ENCODE measurements at places on chromosomes 5 and 9.

GRCh38 chr5:61277781-61278180 lies 54.3 kb upstream of the ZSWIM6 start:
- no peak for DNase-seq

DNA sequence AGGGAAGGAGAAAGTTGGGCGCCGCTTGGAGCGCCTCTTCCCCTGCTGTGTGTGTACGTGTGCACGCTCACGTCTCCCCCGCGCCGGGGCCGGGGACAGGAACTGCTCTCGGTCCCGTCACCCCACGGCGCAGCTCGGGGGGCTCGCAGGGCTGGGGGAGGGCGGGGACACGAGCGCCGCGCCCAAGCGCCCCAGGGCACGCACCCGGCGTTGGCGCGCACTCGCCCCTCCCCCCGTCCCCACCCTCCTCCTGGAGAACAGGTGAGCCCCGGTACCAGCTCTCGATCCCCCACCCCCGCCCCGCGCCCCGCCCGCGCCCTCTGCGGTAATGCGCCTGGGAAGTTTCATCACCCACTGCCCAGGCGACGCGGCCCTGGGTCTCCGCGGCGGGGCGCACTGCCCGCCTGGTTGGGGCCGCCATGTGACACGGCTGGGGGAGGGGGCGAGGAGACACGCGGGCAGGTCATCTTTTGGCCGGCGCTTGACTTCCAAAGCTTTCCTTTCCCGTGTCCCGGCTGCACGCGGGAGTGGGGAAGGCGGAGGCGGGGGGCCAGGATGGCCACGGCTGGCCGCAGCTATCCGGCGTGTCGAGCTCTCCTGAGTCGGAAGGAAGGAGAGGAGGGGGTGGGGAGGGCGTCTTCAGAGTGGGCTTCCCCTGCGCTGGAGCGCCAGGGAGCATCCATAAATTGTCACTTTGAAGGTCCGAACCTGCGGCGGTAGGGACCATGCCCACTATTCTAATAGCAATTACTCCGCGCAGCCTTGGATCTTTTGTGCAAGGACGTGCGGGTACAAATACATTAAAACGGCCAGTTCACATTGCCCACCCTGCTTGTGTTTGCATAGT lies 1.5 kb upstream of the STC2 start:
- DNase-seq: peak; percentile 72

- no peak for DNase-seq
These were observed 102.3 kb downstream of the SYK start for GRCh38 chr9:90903766-90904424.

GRCh38 chr5:141850244-141850768 lies 27.9 kb downstream of the PCDH1 start:
- DNase-seq: peak; percentile 55

DNA sequence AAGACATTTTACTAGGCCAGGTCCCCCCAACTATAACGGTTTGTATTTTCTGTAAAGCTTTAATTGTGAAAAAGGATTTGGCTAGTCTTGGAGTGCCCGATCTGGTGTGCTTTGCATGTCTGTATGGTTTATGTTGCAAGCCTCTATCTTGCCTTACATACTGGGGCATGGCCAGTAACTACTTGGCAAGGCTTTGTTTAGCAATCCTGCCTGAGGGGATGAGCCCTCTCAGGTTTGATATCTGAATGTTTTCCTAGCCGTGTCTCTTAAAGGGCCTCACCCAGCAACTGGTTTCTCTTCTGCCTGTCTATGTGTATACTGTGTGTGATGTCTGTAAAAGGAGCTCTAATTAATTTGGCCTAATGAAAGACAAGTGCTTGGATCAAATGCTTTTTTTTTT lies 61.3 kb upstream of the SPINK5 start:
- DNase-seq: no peak

DNA sequence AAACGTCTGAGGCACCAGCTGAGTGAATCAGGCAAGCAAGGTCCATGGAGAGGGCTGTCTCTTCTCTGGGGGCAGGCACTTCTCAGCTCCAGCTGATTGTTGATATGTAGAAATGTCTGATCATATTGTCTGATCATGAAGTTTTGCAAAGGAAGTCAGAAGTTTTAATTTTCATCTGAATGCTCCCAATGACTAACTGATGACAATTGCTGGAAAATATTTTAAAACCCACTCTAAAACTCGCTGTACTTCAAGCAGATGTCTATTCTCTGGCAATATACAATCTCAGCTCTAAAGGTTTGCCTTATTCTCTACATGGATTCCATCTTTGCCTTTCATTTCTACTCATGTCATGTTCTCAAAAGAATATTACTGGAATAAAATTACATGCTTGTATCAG lies 12.7 kb downstream of the PLK2 start:
- peak; percentile 49 for DNase-seq

DNA sequence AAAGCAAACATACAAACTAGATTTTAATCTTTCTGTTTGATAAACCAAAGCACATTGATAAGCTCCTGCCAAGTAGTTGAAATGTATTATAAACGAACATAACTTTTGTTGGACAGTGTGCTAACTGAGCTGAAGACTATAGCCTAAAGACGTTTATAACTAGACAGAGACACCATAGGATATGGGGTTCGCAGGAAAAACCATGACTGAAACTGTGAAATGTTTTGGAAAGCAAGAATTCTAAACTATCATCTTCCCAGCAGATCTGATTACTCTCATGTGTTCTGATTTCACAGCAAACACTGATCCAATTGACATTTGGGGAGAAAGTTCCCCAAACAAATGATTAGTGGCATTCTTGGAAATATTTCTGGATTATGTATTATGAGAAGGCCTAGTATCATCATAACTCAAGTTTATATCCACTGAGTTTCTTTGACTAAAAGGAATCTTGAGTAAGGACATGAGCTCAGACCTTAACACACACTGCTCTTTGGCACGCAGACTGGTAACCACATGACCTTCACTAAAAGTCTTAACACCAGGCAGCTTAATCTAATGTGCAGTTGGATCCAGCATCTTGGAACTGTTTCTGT lies 375.2 kb downstream of the ZNF608 start:
- DNase-seq: peak; percentile 33

GRCh38 chr9:38644601-38645000 lies 24.2 kb upstream of the ANKRD18A start:
- DNase-seq: no peak

- peak; percentile 61 for DNase-seq
These were observed 60.9 kb upstream of the IL17B start for GRCh38 chr5:149439899-149440542.

DNA sequence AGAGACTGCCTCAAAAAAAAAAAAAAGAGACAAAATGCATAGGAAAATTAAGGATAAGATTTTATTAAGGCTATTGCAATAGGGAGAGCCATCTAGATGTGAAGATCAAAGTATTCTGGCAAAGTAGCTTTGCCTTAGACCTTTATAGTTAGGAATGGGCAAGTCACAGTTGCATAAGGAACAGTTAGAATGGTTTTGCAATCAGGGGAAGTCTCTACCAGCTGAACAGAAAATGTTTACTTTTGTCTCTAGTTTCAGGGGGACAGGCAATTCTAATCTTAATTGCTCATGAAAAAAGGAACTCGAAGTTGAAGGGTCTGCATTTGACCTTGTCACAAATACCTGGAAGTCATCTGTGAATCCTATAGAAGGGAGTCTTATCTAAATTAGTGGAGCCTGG lies 13.1 kb upstream of the ATP6V1G1 start:
- DNase-seq: no peak

DNA sequence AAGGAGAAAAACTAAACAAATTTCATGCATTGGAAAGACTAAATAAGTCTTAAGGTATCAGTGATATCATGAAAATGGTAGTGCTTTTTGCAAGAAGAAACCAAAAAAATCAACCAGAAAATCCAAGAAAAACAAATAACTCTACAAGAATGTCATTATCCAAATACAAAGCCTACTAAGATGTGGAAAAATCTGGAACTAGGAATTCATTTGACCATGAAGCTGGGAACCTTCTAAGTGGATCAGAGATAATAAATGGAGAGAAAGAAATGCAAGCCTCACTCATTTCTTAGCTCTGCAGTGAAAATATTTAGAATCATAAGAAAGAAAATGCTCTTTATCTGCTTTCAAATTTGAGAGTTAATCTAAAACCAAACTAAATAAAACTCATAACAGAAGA lies 51.3 kb downstream of the RASEF start:
- DNase-seq: peak; percentile 28

DNA sequence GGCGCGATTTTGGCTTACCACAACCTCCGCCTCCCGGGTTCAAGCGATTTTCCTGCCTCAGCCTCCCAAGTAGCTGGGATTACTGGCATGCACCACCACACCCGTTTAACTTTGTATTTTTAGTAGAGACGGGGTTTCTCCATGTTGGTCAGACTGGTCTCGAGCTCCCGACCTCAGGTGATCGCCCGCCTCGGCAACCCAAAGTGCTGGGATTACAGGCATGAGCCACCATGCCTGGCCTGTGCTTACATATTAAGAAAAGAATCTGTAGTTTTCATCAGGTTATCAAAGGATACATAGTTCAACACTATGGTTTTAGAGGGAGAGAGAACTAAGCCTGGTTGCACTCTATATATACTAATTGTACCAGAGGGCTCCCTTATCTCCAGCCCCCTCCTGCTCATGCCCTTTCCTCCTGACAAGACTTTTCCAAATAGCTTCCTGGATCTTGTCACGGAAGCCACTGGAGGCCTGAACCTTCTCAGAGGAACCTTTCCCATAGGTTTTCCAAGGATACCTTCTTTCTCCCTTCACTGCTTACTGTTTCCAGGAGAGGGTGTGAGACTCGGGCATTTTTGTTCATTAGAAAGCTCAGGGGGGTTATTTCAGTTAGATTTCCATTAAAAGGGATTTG lies 53.1 kb downstream of the SLC44A1 start:
- no peak for DNase-seq

- no peak for DNase-seq
These were observed 647.8 kb downstream of the CDH9 start for GRCh38 chr5:26390608-26391007.

DNA sequence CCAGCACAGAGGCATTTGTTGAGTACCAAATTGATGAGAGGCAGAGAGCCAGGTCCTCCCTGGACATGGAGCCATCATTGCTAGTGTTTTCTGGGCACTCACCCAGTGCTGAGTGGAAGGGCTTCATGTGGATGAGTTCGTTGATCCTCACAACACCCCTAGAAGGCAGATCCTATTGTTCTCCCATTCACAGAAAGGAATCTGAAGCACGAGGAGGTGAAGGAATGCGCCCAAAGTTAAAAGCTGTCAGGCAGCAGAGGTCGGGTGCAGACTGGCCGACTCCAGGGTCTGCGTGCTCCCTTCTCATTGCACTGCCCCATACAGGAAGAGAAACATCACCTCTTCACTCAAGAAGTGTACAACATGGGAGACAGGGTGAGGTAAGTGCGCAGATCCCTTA lies 153.5 kb upstream of the TNPO1 start:
- no peak for DNase-seq

GRCh38 chr9:130414910-130415746 lies 29.6 kb upstream of the ASS1 start:
- no peak for DNase-seq

- peak; percentile 29 for DNase-seq
These were observed 50.8 kb downstream of the DMRT2 start for GRCh38 chr9:1100945-1101344.

DNA sequence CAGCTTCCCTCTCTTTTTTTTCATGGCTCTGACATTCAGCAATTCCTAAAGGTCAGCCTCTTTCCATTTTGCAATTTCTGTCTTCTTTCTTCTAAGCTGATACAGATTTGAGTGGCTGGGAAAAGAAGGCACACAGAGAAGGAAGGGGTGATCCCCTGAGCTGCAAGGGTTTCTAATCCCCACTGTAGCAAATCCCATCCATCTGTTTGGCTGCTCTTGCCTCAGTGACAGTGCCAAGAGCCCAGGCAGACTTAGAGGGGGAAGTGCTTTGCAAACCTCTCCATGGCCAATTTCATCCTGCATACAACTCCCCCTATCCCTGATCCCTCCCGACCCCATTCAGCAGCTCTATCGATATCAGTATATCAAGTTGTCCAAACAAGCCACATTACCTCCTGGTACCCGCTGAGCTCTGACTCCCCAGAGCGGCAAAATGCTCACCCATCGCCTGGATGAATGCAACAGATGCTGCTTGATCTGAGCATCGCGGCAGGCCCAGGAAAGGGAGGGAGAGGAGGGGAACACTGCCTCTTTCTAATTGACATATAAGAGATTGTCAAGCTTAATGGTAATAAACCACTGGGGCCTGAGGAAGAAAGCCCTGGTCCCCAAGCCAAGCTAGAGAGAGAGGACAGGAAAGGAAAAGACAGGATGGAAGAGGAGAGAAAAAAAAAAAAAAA lies 268.9 kb downstream of the ASTN2 start:
- DNase-seq: no peak

DNA sequence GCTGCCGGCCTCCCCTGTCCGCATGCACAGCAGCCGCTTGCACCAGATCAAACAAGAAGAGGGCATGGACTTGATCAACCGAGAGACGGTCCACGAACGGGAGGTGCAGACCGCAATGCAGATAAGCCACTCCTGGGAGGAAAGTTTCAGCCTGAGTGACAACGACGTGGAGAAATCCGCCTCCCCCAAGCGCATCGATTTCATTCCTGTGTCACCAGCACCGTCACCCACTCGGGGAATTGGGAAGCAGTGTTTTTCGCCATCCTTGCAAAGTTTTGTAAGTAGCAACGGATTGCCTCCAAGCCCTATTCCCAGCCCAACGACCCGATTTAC lies 75.3 kb downstream of the PIP5K1B start:
- DNase-seq: no peak

- DNase-seq: peak; percentile 53
These were observed 146.8 kb upstream of the ADAMTSL1 start for GRCh38 chr9:18327121-18327520.

DNA sequence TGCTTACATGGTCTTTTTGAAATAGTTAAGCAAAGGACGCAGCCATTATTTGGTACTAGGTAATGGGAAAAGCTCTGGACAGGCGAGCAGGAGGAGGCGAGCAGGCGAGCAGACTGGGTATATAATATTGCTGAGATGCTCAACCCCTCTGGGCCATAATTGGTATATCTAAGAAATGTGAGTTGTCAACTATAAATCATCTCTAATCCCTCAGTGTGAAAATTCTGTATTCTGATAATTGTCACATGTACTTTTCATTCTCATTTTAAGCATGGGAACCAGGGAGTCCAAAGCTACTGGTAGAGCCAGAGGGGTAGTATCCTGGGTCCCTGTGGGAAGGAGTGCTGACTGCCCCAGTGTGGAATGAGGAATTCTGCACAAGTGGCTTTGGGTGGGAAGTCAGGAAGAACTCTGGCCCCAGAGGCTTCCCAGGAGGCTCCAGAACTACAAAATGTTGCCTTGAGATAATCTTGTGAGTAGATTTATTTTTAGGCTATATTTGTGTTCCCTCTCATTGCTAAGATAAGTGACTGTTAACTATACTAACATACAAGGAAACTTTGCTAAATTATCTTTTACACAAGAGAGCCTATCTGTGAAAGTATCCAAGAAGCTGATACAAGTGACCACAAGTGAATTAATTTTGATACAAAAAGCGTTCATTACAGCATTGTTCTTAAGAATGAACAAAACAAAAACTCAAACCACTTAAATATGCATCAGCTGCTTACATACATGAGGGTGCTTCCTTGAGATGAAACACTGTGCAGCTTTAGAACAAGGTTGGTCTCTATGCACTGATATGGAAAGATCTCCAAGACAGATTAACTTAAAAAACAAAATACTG lies 70.5 kb upstream of the TNFAIP8 start:
- DNase-seq: peak; percentile 21

All from fibroblast of skin of right quadriceps (primary cell).